Peyer's patch (tissue), 4 donors: ENCODE measurements at places on chromosomes 5 and 9. TPM values are rescaled to one million over a fixed set of nuclear protein-coding genes. Genes with fewer than 3 reads are reported as not detected.

PLPPR1 gene
- total RNA-seq = not detected

GRXCR2 gene
- not detected for total RNA-seq

CKS2 gene
- total RNA-seq = 42.1 TPM

DNA sequence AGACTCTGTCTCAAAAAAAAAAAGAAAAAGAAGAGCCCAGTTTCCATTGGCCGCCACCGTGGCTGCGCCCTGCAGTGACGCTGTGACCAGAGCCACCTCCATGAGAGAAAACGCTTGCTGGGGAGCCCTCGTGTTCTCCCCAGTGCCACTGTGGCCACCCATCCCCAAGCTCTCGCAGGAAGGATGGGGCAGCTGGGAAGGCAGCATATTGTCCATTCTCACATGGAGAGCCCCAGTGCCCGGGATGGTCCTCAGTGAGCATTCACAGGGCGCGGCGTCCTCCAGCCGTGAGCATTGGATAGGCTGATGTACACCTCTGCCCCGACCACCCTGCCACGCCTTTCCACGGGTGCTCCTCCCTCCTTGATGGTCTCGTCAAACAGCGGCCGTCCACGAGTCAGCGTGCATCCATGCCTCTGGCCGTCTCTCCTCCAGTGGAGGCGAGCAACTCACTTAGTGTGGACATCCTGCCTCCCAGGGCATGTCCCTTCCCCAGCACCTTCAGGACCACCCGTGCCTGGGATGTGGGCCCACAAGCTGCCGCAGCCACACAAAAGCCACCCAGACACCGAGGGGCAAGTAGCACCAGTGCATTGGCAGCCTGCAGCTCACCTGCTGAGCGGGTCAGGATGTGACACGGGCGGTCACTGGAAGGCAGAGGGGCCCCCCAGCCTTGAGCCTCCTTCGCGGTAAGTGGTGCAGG lies 23.4 kb upstream of the SLC6A19 start:
- H3K27ac ChIP-seq = no peak overlapping the region
- H3K4me3 ChIP-seq = no peak overlapping the region
- no peaks in the 10 kb centered on the region for H3K36me3 ChIP-seq
- H3K4me1 ChIP-seq = no peaks in the 10 kb centered on the region
- no peaks in the 10 kb centered on the region for H3K27me3 ChIP-seq

- H3K27me3 ChIP-seq = no peaks in the 10 kb centered on the region
- DNase-seq = no peak
- no peaks in the 10 kb centered on the region for H3K36me3 ChIP-seq
- peak overlapping the region; percentile 97 for H3K27ac ChIP-seq
- peaks cover 12% of the 10 kb centered on the region for H3K4me1 ChIP-seq
Measured at GRCh38 chr5:150489360-150490295, 18.3 kb upstream of the NDST1 start.

- H3K4me3 ChIP-seq = peak within 1 kb of the TSS; percentile 82
- DNase-seq = peak; percentile 65
- H3K4me1 ChIP-seq = no peaks in the 10 kb centered on the region
- H3K27ac ChIP-seq = peak within 1 kb of the TSS; percentile 69
- H3K36me3 ChIP-seq = no peaks in the 10 kb centered on the region
Measured at GRCh38 chr9:94639061-94639998, at the start of gene FBP1. TSS of gene FBP1 (minus strand) at chr9:94639518. CDS start at chr9:94639310, 208 bp downstream.

DNA sequence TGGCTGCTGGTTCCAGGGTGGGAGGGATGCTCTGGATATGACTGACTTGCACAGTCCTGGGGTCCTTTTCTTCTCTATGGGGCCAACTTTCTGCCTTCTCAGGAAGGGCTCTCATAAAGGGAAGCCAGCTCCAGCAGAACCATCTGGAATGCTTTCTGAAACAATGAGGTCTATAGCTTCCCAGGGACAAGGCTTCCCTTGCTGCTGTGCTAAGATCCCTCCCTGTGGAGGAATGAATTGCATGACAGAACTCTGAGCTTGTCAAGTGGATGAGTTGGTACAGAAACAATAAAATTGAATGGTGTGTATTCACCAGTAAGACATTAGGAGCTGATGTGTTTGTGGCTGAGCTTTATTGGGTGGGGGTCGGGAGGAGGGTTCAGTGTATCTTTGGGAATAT lies 19.8 kb downstream of the CKMT2 start:
- no peaks in the 10 kb centered on the region for H3K4me1 ChIP-seq
- H3K27ac ChIP-seq = no peak overlapping the region
- DNase-seq = no peak
- no peak overlapping the region for H3K4me3 ChIP-seq

FAM53C gene
- 20.0 TPM for total RNA-seq

ANKRD31 gene
- total RNA-seq = not detected

- no peak overlapping the region for H3K4me3 ChIP-seq
- H3K27ac ChIP-seq = no peak overlapping the region
- no peaks in the 10 kb centered on the region for H3K36me3 ChIP-seq
Measured at GRCh38 chr5:178418471-178419010, 171.7 kb downstream of the COL23A1 start.

GM2A gene
- total RNA-seq = 17.2 TPM

DNA sequence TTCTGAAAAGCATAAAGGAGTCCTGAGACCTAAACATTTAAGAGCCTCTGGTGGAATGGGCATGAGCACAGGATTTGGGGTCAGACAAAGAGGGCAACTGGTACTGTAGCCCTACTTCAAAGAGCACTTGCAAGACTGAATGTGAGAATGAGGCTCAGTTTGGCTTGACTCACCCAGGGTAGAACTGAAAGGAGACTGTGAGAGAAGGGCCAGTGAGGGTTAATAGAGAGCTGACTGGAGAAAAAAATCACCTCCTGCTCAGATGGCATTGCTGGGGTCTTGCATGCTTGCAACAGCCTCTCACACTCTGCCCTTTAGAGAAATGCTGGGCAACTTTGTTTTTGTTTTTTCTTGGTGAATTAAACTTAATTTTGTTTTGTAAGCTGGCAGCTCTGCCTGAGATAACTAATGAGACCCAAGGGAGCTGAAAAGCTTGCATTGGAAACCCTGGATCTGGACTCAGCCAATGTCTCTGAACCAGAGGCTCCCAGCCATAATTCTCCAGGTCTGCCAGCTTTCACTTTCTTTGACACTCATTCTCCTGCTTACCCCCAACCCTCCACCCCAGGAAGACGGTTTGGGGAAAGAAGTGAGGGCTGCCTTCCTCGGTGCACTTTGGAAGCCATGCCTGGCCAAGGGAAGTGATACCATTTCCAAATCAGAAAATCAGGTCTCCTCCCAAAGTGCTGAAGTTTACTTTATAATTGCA lies 161.1 kb upstream of the PANK3 start:
- no peak for DNase-seq
- H3K27ac ChIP-seq = no peak overlapping the region
- H3K36me3 ChIP-seq = no peaks in the 10 kb centered on the region
- H3K4me3 ChIP-seq = no peak overlapping the region

GRCh38 chr9:93077811-93078210 lies 18.2 kb upstream of the CARD19 start:
- DNase-seq = no peak
- H3K4me3 ChIP-seq = no peak overlapping the region
- no peaks in the 10 kb centered on the region for H3K27me3 ChIP-seq
- no peaks in the 10 kb centered on the region for H3K4me1 ChIP-seq
- H3K27ac ChIP-seq = no peak overlapping the region

- no peaks in the 10 kb centered on the region for H3K36me3 ChIP-seq
- no peak for DNase-seq
- H3K4me1 ChIP-seq = no peaks in the 10 kb centered on the region
- H3K4me3 ChIP-seq = no peak overlapping the region
- H3K27ac ChIP-seq = no peak overlapping the region
Measured at GRCh38 chr5:158832731-158833130, 267.0 kb downstream of the EBF1 start.

STPG3 gene
- total RNA-seq = not detected

BNIP1 gene
- total RNA-seq = 11.4 TPM

DNA sequence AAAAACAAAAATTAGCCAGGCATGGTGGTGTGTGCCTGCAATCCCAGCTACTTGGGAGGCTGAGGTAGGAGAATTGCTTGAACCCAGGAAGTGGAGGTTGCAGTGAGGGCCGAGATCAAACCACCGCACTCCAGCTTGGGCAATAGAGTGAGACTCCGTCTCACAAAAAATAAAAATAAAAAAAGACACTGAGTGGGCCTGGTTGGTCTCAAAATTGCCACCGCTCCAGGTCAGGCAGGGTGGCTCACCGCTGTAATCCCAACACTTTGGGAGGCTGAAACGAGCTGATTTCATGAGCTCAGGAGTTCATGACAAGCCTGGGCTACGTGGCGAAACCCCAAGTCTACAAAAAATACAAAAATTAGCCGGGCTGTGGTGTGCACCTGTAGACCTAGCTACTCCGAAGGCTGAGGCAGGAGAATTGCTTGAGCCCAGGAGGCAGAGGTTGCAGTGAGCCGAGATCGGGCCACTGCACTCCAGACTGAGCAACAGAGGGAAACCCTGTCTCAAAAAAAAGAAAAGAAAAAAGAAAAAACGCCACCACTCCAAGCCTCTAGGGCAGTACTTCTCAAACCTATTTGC lies 1.8 kb downstream of the STK10 start:
- H3K36me3 ChIP-seq = no peaks in the 10 kb centered on the region
- DNase-seq = no peak
- H3K27ac ChIP-seq = peak overlapping the region; percentile 93
- no peaks in the 10 kb centered on the region for H3K27me3 ChIP-seq
- peak overlapping the region; percentile 90 for H3K4me3 ChIP-seq
- no peaks in the 10 kb centered on the region for H3K4me1 ChIP-seq

GRCh38 chr5:111848476-111848875 lies 91.5 kb upstream of the NREP start:
- H3K27ac ChIP-seq = no peak overlapping the region
- no peaks in the 10 kb centered on the region for H3K27me3 ChIP-seq
- no peak for DNase-seq
- no peak overlapping the region for H3K4me3 ChIP-seq
- H3K4me1 ChIP-seq = no peaks in the 10 kb centered on the region

DNA sequence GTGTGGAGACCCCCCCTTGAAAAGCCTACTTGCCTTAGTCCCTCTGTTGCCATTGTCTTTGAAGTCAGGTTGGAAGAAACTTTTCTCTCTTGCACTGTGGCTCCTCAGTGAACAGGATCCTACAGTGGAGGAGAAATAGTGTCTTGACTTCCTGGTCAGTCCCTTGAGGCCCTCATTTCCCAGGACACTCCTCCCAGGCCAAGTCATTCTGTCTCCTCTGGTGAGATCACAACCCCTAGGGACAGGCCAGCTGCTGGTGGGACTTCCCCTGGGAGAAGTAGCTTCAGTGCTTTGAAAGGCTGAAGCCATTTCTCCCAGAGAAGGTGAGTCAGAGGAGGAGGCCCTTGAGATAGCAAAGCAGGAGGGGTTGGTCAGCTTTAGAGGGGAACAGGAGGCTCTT lies 10.1 kb upstream of the GRIA1 start:
- no peak for DNase-seq
- no peaks in the 10 kb centered on the region for H3K4me1 ChIP-seq
- no peaks in the 10 kb centered on the region for H3K36me3 ChIP-seq
- H3K27me3 ChIP-seq = no peaks in the 10 kb centered on the region
- no peak overlapping the region for H3K27ac ChIP-seq

DNA sequence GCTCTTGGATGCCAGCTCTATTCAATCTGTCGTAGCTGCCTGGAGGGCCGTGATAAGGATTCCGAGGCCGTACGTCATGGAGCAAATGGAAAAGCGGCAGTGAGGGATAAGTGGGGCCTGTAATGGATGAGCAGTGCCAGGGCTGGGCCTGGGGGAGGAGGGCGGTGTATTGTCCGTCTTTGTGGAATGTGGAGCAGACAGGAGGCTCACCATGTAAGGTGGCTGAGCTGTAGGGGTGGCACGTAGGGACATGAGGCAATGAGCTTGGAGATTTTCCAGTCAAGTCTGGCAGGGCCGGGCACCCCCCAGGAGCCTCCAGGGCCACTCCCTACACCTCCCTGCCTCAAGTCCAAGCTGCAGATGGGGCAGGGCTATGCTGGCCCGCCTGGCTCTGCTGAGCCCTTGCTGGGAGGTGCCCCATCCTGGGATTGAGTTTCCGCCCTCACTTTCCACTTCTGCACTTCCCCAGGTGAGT lies 29.2 kb downstream of the NCS1 start:
- DNase-seq = no peak
- H3K4me3 ChIP-seq = no peak overlapping the region
- no peaks in the 10 kb centered on the region for H3K27me3 ChIP-seq
- no peaks in the 10 kb centered on the region for H3K36me3 ChIP-seq
- H3K4me1 ChIP-seq = no peaks in the 10 kb centered on the region

- no peak overlapping the region for H3K4me3 ChIP-seq
- no peaks in the 10 kb centered on the region for H3K27me3 ChIP-seq
- peak; percentile 41 for DNase-seq
Measured at GRCh38 chr9:93123561-93124283, 10.3 kb downstream of the NINJ1 start.

LHX3 gene
- not detected for total RNA-seq

ROPN1L gene
- total RNA-seq = not detected

DOCK8 gene
- total RNA-seq = 119 TPM

DNA sequence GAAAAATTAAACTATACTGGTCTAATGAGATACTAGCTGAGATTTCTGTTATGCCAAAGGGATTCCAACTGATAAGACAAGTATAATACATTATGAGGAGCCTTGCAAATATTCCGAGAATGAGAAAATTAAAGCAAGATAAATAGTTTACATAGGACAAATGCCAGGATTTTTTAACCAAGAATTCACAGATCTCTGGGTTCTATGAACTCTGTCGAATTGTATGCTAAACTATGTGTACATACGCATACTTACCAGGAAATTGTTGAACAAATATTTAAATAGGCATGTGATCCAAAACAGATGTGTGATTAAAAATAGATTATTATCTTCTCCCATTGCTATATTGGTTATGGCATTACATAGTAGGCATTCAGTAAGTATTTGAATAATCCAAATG lies 616.6 kb downstream of the GABRG2 start:
- no peaks in the 10 kb centered on the region for H3K4me1 ChIP-seq
- no peak for DNase-seq
- H3K4me3 ChIP-seq = no peak overlapping the region
- H3K27me3 ChIP-seq = no peaks in the 10 kb centered on the region

DNA sequence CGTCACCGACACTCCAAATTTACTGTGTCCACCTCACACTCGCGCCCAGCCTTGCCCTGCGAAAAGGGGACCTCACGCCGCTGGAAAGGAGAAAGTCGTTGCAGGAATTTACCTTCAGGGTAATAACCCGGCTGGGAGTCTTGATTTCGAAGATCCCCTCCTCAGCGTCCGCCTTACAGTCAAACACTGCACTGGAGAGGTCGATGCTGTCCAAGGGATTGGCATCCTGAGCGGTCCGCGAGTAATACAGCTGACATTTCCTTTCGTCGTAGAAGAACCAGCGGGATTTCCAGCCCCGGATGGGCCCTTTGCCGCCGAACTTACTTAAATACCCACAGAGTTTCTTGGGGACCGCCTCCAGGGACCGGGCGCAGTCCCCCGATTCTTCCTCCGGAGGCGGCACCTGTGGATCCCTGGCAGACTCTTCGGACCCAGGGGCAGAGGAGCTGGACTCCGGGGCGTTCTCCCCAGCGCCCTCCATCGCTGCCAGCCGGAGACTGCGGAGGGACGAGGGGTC lies 330 bp downstream of the TBC1D2 start:
- peak overlapping the region; percentile 98 for H3K27ac ChIP-seq
- H3K27me3 ChIP-seq = no peaks in the 10 kb centered on the region
- H3K4me1 ChIP-seq = no peaks in the 10 kb centered on the region
- H3K4me3 ChIP-seq = peak overlapping the region; percentile 87
- peak; percentile 34 for DNase-seq

GRCh38 chr9:136485049-136486045 lies 2.5 kb upstream of the SEC16A start:
- no peaks in the 10 kb centered on the region for H3K4me1 ChIP-seq
- H3K4me3 ChIP-seq = no peak overlapping the region
- H3K36me3 ChIP-seq = no peaks in the 10 kb centered on the region
- H3K27me3 ChIP-seq = no peaks in the 10 kb centered on the region
- H3K27ac ChIP-seq = no peak overlapping the region

- H3K27ac ChIP-seq = no peak overlapping the region
- no peak for DNase-seq
- H3K36me3 ChIP-seq = no peaks in the 10 kb centered on the region
- no peaks in the 10 kb centered on the region for H3K27me3 ChIP-seq
- no peak overlapping the region for H3K4me3 ChIP-seq
Measured at GRCh38 chr9:92503156-92503555, 20.9 kb upstream of the ASPN start.

TAL2 gene
- not detected for total RNA-seq
